ENCODE measurements at places on chromosomes 16 and 17.

DNA sequence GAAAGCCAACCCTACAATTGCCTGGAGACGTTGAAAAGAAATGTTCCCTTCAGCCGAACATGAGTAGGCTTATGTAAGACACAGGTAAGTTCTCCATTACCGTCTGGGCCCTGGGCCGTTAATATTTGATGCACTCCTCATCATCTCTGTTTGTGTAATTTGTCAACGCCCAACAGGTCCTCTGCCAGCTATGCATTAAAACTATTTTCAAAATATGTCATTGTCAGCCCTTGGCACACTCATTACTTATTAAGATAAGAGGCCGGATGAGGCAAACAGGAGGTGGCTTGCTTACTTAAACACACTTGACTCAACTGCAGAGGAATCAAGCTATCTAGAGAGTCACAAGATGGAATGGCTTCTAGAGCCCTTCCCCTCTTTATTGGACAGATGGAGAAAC, 544.9 kb downstream of the TOX3 start:
- no peak for DNase-seq

DNA sequence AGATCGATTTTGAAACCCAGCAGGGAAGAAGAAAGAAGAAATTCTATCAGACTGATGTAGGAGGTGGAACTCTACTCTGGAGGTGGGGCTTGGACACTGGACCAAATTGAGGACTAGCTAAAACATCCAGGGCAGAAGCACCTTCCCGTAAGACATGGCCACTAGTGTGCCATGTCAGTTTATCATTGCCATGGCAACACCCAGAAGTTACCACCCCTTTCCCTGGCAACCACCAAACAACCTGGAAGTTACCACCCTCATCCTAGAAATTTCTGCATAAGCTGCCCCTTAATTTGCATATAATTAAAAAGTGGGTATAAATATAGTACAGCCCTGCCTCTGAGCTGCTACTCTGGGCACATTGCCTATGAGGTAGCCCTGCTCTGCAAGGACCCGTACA, 66.7 kb downstream of the NACA2 start:
- DNase-seq, result no peak

- DNase-seq, result no peak
Observed at GRCh38 chr17:66775271-66775670, 59.6 kb upstream of the CACNG5 start.

- no peak for DNase-seq
Observed at GRCh38 chr16:70750893-70751467, 50.0 kb downstream of the VAC14 start.

DNA sequence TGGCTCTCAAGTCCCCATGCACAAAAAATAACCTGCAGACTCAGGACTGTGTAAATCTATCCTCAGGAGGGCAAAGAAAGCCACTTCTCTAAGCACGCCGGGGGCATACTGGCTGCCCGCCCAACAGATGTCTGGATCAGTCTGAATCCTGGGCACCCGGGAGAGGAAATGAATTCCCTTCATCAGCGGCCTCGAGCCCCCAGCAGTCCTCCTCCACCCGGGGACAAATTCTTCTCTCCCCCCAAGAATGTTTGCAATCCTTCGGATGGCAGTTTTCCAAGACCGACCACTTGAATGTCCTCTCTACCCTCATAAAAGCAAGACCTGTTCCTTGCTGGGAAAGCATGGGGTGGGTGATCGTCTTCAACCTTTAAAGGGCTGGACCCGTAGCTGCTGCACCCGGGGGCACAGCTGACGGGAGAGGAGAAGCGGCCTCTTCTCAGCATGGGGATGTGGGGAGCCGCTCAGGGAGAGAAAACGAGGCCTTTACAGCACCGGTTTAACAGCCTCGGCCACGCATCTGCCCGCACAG, 9.4 kb upstream of the MAP2K3 start:
- no peak for DNase-seq

- DNase-seq, result no peak
Observed at GRCh38 chr17:48520631-48521079, 10.2 kb downstream of the HOXB1 start.

DNA sequence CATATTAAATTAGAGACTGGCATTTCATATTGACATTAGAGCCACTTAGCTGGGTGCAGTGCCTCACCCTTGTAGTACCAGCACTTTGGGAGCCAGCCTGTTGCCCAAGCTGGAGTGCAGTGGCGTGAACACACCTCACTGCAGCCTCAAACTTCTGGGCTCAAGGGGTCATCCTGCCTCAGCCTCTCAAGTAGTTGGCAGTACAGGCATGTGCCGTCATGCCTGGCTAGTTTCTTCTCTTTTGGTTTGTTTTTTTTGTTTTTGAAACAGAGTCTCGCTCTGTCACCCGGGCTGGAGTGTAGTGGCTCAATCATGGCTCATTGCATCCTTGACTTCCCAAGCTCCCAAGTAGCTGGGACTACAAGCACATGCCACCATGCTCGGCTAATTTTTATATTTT, 8.7 kb downstream of the PPM1E start:
- no peak for DNase-seq

DNA sequence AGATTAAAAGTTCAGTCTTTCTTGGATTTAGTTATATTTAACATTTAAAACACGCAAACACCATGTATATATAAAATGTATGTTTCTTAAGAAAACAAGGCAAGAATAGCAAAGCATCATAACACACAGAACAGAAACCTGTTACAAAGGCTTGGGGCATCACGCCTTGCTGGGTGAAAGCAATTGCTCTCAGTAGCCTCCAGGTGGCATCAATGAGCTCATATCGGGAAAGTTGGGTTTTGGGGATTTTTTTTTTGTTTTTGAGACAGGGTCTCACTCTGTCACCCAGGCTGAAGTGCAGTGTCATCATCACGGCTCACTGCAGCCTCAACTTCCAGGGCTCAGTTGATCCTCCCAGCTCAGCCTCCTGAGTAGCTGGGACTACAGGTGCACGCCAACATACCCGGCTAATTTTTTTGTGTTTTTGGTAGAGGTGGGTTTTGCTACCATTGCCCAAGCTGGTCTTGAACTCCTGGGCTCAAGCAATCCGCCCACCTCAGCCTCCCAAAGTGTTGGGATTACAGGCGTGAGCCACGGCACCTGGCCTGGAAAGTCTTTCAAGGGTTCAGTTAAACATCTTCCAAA, 56.9 kb downstream of the CYB5D2 start:
- DNase-seq, result no peak

GRCh38 chr17:55664287-55664686, 58.4 kb downstream of the TMEM100 start:
- DNase-seq, result no peak

- DNase-seq, result no peak
Observed at GRCh38 chr17:69733171-69734012, 318.9 kb downstream of the MAP2K6 start.

DNA sequence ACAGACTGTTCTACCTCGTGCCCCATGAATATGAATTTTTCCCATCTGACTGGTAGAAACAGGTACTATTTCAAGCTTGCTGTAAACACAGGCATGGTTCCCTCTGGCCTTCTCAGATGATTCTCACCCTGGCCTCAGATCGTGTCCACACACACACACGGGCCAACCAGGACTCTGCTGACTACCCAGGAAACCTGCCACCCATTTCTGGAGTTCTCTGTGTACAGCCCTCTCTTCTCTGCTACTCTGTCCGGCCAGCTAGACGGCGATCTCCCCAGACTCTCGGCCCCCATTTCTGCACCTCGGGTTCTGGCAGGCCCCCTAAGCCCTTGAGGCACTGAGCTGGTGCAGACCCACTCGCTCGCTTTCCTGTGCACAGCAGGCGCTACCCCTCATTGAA, 31.2 kb downstream of the RPA1 start:
- DNase-seq, result no peak

DNA sequence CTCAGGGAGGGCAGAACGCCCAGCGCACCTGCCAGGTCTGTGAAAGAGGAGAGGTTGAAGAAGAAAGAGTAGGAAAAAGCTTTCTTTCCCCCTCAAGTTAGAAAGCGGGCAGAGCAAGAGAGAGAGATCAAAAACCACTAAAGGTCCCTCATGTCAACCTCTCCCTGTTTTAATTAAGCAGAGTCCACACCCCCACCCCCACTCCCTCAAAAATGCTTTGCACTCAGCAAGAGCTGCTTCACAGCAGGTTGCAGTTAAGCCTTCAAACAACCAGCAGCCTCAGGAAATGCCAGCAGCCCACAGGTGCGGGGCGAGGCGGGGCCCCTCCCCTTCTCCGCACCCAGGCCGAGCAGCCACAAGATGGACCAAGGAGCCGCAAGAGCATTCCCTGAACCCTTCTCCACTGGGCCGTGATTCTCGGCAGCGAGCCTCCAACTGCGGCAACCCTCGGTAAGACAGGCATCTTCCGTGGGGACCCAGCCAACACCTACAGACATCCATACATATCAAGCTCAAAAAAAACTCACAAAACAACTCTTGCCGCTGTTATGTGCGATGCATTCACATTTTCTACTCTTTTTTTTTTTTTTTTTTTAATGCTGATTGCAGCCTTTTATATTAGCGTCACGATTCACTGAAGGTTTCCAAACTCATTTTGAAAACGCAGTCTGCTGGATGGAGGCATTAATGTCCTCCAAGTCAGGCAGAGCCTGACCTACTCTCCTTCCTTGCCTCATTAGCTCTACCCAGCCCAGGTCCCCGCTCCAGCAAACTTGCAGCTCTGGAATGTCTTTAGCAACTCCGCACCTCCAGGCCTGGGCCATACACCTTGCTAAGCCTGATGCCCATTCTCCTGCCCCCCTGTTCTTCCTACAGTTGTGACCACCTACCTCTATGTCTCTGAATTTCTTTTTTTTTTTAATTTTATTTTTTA, 66.1 kb downstream of the AXIN2 start:
- DNase-seq, result no peak

GRCh38 chr17:19413761-19414160, 2.7 kb downstream of the RNF112 start:
- no peak for DNase-seq

GRCh38 chr16:78383118-78383517, 283.7 kb downstream of the WWOX start:
- no peak for DNase-seq

GRCh38 chr16:55913716-55914115, 38.5 kb upstream of the CES5A start:
- DNase-seq, result no peak

GRCh38 chr17:77869041-77869599, 89.4 kb upstream of the TNRC6C start:
- DNase-seq, result no peak
